ENCODE measurements at places on chromosomes 5 and 9. TPM values are rescaled to one million over a fixed set of nuclear protein-coding genes. Genes with fewer than 3 reads are reported as not detected.

DNA sequence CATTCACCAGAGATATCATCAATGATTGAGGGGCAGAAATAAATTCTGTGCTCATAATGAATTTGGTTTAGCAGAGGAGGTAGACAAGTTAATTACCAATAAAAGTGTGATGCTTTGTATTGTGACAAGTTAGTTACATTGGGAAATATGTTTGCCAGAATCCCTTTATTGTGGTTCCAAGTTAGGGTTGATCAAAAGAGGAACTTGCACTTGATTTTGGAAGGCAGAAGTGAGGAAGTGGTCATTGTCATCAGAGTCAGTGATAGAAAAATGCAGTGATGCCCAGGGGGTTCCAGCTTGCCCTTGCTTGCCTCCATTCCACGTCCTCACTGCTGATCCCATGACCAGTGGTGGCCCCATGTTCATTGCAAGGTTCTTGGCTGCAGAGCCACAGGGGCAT is 69.7 kb downstream of the SVEP1 start:
- no peak for DNase-seq

DNA sequence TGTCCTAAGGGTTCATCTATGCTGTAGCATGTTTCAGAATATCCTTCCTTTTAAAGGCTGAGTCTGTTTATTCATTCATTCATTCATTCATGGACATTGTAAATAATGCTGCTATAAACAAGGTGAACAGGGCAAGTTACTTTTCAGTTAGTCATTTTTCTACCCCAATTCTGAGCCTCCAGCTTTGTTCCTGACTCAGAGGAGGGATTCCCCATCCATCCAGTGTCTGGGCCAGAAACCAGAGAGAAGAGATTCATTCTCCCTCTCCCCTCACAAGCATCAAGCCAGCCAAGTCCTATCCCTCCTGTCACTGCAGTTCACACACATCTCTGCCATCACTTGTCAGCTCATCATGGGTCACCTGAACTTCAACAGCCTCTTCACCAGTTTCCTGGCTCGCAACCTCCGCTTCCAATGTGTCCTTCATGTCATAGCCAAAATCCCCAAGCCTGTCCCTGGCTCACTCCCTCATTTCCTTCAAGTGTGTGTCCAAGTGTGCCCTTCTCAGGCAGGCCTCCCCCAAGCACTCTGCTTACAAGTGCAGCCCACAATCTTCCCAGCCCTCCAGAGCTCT is 203.0 kb downstream of the TTLL11 start:
- DNase-seq, result no peak

- DNase-seq, result no peak
Measured at GRCh38 chr5:114924769-114925168, 244.9 kb downstream of the TRIM36 start.

GRCh38 chr5:93600409-93601070 is 17.5 kb downstream of the NR2F1 start:
- DNase-seq, result no peak

LECT2 gene
- 0.28 TPM for polyA plus RNA-seq

DMRTA1 gene
- polyA plus RNA-seq, result 0.13 TPM

ROPN1L gene
- not detected for polyA plus RNA-seq

- DNase-seq, result no peak
Measured at GRCh38 chr9:79829566-79830302, 258.0 kb downstream of the TLE4 start.

DNA sequence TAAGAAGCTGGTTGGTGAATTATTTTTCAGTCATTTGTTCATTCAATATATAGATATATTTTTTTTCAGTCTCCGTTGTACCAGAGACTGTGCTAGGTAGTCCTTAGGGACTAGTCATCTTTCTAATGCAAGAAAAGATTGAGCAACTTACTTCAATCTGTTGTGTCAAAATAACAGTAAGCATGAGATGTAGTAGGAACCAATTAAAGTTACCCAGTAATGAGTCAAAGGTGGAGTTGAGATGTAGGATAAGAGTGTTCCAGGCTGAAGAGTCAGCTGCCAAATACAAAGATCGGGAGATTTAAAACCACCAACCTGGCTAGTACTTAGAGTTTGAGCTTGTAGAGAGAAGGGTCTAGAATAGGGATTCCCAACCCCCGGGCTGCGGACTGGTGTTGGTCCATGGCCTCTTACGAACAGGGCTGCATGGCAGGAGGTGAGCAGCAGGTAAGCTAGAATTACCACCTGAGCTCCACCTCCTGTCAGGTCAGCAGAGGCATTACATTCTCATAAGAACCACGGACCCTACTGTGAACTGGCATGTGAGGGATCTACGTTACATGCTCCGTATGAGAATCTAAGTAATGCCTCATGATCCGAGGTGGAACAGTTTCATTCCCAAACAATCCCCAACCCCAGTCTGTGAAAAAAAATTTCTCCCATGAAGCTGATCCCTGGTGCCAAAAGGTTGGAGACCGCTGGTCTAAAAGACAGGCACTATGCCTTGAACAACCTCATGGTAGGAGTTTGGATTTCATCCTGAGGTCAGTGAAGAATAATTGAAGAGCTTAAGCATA is 1241.5 kb upstream of the WWC1 start:
- DNase-seq, result no peak

CARTPT gene
- not detected for polyA plus RNA-seq

DNA sequence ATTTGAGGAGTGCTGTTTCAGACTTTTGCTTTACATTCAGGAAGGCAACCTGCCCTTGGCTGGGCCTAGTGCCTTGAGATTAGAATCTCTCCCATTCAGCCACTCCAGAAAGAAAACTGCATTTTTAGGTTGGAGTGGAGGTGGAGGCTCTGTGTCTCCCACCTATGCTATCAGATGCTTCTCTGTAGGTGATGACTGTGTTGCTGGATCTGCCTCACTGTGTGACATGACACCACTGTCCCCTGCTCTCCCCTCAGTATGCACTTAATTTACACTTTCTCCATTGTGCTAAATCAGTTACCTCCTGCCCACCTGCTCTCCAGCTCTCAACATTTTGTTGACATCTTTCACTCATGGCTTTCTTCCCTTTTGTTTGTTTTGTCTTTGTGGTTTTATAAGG is 265.8 kb downstream of the TENT4A start:
- DNase-seq, result no peak

DNA sequence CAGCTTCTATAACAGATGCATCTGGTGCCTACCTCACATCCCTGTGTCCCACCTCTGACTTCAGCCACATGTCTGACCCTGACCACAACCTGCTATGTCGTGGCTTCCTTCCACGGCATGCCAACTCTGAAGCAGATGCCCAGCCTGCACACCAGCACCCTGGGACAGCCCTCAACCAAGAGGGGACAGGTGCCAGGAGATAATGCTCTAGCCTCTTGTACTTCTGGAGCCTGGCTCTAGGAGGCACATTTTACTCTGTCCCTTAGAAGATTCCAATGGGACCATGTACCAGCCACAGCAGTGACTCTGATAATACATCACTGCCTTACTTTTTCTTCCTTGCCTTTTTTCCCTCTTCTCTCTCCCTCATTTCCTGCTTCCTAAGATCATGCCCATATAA is 51.4 kb downstream of the EBF1 start:
- no peak for DNase-seq

EPB41L4A gene
- polyA plus RNA-seq, result 6.5 TPM

WNT8A gene
- not detected for polyA plus RNA-seq

NOXA1 gene
- 2.5 TPM for polyA plus RNA-seq

ADGRV1 gene
- polyA plus RNA-seq, result 0.19 TPM

CPEB4 gene
- 14.9 TPM for polyA plus RNA-seq

DNA sequence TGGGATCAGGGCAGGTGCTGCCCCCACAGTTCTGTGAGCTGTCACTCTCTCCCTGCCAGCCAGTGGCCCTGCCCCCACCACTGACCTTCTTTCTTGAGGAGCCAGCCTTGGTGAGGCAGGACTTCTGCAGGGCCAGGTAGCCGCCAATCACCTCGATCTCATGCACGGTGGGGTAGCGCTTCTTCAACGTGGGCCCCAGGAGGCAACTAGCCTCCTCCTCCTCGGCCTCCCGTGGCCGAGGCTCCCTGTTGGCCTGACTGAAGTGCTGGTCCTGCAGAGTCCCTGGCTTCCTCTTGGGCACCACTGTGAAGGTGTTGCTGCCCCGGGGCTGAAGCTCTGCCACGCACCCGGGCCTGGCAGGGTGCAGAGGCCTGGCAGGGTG is 1.6 kb downstream of the TPRN start:
- DNase-seq, result no peak

LHFPL2 gene
- 54.1 TPM for polyA plus RNA-seq

SARDH gene
- 4.3 TPM for polyA plus RNA-seq

GRCh38 chr5:164202338-164202737 is 696.9 kb downstream of the MAT2B start:
- DNase-seq, result no peak

DNA sequence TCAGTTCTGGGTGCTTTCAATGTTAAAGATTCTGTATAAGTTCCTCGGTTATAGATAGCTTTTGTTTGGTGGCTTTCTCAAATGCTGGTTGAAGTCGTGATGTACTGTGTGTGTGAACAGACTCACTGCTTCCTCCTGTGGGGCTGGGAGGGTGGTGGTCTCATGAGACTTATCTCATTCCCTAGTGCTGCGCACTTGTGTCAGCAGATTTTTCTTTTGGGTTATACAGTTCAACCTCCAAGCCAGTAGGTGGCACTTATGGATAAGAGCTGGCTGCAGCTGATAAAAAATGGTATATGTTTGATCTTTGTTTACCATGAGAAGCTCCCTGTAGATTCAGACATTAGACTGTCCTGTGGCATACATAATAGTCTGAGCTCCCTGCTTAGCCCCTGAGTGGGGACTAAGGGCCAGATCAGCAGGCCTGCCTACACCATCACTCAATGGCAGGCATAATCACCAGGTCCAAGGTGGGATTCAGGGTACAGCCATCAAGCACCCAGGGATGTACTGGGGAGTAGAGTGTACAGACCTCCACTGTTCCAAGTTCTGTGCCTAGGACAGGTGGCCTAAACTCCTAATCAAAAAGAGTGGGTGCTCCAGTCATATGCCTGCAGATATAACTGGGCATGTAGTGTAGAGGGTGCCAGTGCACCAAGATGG is 174.2 kb downstream of the OXCT1 start:
- no peak for DNase-seq

- DNase-seq, result peak; percentile 82
Measured at GRCh38 chr5:180618829-180619562, 27.7 kb upstream of the SCGB3A1 start.

ST8SIA4 gene
- polyA plus RNA-seq, result 6.5 TPM

DNA sequence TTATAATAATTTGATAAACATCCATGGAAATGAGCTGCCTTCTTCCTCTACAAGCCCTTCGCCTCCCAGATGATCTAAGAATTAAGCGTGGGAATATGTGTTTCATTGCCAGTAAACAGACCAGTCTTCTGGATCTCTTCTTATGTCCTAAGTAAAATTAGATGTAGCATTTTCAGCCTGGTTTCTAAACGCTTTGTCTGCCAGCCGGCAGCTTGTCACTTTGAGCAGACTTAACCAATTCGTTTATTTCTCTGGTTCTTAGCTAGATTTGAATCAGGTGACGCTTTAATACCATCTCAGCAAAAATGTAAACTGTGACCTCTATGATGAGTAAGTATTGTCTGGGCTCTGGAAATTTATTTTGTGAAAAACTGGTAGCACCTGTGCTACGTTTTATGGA is 380.6 kb upstream of the NUDT12 start:
- no peak for DNase-seq

TMC1 gene
- polyA plus RNA-seq, result 2.3 TPM

DNA sequence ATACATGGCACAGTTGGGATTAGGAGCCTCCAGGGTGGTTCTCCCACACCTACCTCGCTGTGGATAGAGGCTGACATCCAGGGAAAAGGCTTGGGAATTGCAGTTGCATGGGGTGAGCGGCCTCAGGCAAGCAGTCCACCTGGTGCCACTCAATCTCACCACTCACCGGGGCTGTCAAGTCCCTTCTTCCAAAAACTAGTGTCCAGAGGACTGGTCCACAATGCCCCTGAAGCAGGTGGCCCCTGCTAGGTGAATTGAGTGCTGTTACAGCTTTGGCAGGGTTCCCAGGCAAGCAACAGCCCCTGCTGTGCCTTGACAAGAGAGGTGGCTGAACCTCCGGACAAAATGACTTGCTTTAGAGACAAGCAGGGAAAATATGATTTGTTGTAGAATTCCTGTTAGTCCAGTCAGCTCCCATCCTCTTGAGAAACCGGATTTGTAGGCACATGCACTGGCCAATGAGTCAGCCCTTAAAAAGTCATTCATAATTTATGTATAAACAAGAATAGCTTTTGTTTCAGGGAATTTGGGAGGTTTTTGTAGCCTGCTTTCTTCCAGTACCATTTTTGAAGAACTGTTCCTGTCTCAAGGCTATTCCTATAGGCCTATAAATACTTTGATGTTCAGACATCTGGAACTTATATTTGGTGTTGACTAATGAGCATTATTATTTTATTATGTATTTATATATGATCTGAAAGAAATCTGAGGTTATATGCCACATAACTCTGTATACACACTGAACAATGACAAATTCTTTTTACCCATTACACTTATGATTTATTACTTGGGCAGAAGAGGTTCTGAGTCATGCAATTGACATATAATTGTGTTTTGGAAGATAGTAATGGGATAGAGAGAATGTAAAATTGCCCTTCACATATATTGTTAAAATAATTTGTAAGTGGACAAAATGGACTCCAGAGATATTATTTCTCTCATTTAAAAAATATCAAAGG is 411.1 kb downstream of the ACTL7B start:
- DNase-seq, result peak; percentile 87

GRCh38 chr5:481347-481746 is 38.4 kb downstream of the EXOC3 start:
- no peak for DNase-seq

All from muscle of back (tissue), 13 donors.